ENCODE measurements at places on chromosomes 4 and X.
A peak's percentile ranks its signal among the peaks of the same experiment; 100 is the strongest.

GRCh38 chr4:87057835-87058355 is 123.1 kb downstream of the AFF1 start:
- peak; percentile 28 for DNase-seq

DNA sequence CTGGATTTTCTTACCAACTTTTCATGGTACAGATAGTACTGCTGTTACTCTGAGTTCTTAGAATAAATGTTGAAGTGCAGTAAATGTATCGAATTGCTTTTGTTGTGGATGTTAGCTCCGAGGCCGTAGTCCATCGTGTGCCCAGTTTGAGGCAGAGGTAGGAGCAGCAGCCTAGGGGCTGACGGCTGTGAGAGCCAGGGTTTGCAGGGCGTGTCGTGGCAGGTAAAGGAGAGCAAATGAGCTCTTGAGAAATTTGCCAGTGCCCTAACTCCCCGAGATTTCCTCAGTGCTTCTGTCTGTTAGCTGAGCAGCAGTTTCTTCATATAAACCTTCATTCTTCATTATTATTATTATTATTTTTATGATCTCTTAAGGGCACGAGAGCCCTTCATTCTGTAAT is 21.6 kb downstream of the PRIMPOL start:
- DNase-seq = peak; percentile 40

- no peak for DNase-seq
Observed at GRCh38 chr4:78753091-78753490, 23.1 kb upstream of the BMP2K start.

- DNase-seq = no peak
Observed at GRCh38 chrX:20412871-20413486, 146.3 kb upstream of the RPS6KA3 start.

GRCh38 chrX:1623691-1624090 is 8.8 kb downstream of the ASMT start:
- DNase-seq = no peak

DNA sequence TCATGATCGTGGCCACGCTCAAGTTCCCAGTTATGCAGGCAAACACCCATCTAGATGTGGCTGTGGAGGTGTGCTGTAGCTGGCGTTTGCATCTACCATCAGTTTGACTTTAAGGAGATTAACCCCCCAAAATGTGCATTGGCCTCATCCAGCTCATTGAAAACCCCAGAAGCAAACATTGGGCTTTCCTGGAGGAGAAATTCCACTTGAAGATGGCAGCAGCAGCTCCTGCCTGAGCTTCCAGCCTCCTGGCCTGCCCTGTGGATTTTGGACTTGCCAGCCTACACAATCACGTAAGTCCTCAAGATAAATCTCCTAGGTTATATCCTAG is 30.2 kb upstream of the SLC25A6 start:
- DNase-seq = no peak

DNA sequence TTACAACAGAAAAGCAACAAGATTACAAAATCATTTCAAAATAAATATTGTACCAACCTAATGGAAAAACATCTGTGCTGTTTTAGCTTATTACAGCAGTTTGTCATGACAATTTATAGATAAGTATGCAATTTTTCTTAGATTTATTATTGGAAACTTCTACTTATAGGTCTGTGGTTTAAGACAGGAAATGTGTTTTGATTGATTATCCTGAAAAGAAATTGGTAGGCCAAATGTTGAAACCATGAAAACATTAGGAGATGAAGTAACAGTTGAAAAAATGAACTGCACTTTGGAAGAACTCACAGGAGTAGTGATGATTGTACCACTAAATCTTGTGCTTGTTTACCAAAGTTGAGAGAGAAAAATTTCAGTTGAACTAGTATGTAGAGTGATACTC is 162.2 kb upstream of the GIMD1 start:
- no peak for DNase-seq

DNA sequence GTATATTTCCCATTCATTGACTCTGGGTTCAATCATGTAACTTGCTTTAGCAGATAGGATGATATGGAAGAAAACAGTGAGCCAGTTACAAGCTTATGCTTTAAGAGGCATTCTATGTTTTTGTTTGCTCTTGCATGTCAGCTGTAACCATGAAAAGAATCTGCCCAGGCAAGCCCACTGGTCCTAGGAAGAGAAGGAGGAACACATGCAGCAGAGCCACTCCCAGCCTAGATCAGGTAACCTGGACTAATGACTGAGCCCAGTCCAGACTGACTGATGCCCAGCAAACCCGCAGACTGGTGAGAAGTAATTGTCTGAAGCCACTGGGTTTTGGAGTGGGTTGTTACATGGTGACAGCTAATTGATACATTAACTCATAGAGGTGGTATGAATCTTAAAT is 167.9 kb downstream of the COL4A6 start:
- DNase-seq = peak; percentile 31

GRCh38 chrX:22248401-22248800 is 24.3 kb upstream of the CBLL2 start:
- no peak for DNase-seq

DNA sequence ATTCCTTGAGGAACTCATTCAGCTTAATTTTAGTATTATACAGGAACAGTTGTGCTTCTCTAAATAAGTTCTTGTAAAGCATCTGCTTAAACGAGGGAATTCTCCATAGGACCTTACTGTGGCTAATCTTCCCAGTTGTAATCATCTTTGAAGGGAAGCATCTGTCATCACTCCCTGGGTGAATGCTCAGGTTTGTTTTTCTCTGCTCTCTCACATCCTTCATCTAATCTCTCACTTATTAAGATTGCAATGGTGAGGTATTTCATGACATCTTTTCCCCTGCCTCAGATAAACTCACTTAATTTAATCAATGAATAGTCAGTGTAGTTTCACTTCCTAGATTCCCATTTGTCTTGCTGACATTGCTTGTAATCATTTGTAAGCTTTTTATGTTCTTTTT is 121.8 kb upstream of the ADAMTS3 start:
- DNase-seq = no peak

GRCh38 chrX:134760650-134761049 is 102.4 kb upstream of the PLAC1 start:
- DNase-seq = no peak

DNA sequence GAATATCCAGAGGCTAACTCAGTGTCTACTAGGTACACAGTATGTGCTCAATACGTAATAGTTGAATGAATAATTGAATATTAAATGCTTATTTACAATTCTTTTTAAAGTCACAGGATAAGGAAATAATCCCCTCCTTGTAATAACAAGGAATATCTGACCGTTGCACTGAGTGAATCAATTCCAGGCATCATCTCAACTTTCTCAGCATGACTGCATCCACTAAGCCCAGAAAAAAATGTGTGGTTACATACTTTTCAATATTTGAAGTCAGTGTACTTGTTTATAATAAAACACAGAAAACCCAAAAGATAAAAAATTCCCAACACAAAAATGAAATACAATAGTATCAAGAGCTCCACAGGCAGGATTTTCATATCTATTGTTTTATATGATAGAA is 105.4 kb downstream of the TMEM144 start:
- no peak for DNase-seq

DNA sequence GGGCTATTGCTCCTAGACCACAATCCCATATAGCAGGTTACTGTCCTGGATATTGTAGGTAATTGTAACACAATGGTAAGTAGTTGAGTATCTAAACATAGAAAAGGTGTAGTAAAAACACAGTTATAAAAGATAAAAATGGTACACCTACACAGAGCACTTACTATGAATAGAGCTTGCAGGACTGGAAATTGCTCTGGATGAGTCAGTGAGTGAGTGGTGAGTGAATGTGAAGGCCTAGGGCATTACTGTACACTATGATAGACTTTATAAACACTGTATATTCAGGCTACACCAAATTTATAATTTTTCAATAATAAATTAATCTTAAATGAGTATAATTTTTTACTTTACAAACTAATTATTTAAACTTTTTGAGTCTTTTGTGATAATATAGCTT is 425.7 kb downstream of the PABPC4L start:
- DNase-seq = no peak

- DNase-seq = no peak
Observed at GRCh38 chr4:76996445-76996844, 46.9 kb downstream of the SEPTIN11 start.

DNA sequence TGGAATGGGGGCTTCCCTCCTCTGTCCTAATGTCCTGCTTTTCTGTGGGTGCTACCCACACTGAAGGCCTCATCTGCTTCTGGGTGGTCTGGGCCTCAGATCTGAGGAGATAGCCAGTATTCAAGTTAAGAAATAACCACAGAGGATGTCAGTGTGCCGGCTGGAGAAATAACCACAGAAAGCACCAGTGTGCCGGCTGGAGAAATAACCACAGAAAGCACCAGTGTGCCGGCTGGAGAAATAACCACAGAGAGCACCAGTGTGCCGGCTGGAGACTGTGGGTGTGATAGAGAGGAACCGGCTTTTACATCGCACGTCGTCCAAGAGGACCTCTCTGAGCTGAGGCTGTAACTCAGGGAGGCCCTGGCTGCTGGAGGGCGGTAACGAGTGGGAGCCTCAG is 65.7 kb upstream of the PSAPL1 start:
- DNase-seq = no peak

GRCh38 chrX:119359618-119360382 is 39.3 kb upstream of the SLC25A43 start:
- DNase-seq = no peak

GRCh38 chr4:162498168-162498567 is 334.4 kb upstream of the FSTL5 start:
- DNase-seq = no peak

DNA sequence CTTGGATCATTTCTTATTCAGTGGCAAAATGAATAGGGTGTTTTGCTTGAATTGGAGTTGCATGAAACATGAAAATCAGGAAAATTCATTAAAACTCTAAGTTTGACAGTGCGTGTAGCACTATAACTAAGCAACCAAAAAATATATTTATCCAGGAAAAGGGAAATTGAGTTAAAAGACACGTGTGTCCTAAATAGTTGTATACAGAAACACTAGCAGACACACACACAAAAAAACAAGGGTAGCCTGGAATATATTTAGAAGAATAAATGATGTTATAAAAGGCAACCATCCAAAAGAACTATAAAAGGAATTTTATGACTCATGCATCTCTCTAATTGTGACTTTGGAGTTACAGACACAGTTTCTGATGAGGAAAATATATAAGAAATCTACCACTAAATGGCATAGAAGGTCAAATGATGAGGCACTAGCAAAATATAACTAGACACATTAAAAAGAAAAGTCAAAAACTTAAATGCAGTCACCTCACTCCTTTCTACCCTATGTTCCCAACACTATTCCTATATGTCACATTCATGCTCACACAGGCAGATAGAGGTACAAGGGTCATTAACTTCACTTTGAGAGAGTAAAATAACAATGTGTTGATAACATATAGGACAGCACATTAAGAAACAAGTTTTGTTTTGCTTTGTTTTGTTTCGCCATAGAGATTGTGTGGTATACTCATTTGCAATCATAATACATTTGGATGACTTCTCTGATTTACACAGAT is 793.6 kb upstream of the INTU start:
- no peak for DNase-seq

DNA sequence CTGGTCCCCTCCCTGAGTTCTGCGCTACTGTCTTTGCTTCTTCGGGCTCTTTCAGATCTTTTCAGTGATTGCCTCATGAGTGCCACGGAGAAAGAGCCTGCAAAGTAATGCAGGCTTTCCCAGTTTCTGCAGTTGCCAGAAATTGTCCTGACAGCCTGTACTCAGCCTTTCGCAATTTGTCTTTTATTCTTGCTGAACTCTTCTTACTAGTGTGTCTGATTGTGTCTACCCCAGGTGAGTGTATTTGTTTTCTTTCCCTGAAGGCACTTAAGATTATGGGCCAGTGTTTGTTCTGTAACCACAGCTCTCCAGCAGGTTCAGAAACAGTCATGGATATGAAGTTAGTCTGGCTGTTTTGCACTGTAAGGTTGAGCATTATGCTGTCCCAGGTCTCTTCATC is 47.1 kb downstream of the FAM193A start:
- DNase-seq = peak; percentile 33

DNA sequence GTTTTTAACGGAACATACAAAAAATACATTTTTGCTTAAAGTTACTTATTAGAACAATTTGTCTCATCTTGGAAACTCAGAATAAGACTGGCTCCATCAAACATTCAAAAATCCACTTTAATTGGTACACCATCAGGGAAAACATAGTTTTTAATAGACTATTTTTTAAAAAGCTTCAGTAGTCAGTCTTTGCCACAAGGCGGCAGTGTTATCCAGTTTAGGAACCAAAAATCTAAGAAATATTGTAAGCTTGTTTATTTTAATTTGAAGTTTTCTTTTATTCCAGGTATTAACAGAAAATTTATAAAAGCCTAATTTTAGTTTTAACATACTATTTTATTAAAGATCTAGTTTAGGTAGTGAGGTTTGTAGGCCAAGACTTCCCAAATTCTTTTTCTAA is 107.7 kb downstream of the APOOL start:
- DNase-seq = no peak

DNA sequence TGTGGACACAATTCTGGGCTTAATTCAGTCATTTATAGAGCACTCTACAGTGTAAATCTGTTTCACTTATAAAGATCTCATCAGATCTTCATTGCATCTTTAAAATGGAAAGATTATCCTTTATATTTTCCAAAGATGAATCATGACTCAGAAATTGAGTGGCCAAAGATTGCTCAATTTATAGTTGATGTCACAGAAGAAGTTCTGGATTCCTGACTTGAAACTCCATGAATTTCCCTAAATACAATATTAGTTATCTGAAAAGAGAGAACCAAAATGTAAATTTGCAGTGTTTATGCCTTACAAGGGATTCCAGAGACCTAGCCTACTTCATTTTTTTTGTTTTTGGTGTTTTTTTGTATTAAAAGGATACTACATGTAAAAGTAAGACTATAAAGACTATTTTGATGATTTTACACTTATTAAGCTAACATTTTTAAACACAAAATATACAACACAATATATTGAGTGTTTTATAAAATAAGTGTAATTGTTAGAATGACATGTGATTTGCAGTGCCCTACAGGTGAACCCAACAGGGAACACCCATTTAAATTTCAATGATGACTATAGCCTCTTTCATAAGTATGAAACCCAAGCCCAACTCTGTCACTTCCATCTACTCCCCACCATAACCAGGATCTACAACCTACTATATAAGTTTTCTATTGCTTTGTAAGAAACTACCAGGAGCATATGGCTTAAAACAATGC is 183.5 kb downstream of the PCDH7 start:
- DNase-seq = no peak

GRCh38 chr4:39530682-39531081 is 3.4 kb upstream of the UGDH start:
- no peak for DNase-seq

All from RWPE1 (cell line).